ENCODE measurements at places on chromosomes 16 and 17.
A peak's percentile ranks its signal among the peaks of the same experiment; 100 is the strongest.

- DNase-seq, result no peak
Observed at GRCh38 chr17:1203111-1203966, 23.6 kb upstream of the ABR start.

DNA sequence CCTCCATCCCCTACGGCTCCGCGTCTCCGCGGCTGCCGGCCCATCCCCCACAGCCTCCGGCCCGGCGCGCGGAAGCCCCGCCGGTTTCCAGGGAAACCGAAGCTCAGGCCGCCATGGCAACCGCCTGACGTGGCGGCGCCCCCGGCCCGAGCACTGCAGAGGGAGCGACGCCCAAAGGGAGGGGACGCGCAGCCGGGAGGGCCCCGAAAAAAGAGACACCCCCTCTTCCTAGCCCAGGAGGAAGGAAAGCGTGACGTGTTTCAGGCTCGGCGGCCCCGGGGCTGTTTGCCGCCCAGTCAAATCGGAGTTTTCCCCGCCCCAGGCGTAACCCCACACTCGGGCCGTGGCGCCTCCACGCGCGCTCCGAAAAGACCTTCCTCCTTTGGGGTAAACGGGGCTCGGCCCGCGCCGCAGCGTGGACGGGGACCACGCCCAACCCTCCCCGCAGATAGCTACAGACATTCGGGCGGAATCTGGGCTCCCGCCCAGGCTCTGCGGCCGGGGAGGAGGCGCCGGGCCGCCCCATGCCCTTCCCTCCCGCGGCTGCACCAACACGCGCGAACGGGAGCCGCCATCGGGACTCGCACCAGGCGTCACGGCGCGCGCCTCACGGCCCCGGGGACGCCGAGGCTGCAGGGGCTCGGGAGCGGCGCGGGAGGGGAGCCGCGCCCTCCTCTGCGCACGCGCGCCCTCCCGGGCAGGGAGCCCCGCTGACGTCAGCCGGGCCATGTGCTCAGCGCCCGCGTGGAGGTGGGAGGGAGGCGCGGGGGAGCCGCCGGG lies 7.5 kb downstream of the MNT start:
- peak; percentile 86 for DNase-seq

DNA sequence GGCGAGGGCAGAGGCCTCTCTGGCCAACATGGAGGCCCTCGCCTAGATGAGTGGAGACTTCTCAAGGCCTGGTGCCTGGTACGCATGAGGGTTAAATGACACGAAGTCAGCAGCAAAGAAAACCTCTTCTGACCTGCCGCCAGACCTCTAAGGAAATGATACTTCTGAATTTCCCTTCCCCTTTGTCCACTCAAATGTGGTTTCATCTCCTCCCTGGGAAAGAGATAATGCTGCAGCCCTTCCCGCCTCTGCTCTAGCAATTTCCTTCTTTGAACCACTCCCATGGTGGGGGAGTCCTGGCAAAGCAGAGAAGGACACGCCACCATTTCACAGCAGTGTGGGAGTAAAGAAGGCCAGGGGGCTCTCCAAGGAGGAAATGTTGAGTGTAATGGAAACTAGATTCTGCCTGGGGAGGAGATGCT lies 65.7 kb upstream of the BCAR1 start:
- DNase-seq, result no peak

DNA sequence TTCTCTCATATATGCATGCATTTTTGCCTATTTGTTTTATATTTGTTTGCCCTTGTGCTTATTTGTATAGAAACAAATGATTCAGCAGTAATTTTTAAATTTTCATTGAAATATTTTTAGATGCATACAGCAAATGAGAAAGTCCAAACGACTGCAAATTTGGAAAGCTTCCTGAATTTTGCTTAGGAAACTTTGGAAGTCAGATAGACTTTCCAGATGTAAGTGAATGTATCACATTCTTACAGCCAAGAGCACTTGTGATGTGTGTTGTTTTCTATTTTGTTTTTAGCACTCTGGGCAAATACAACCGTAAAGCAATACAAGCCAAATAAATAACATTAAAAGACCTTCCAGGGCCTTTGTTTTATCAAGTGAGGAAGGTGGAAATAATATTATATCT lies 680.8 kb upstream of the CDH8 start:
- DNase-seq, result no peak

DNA sequence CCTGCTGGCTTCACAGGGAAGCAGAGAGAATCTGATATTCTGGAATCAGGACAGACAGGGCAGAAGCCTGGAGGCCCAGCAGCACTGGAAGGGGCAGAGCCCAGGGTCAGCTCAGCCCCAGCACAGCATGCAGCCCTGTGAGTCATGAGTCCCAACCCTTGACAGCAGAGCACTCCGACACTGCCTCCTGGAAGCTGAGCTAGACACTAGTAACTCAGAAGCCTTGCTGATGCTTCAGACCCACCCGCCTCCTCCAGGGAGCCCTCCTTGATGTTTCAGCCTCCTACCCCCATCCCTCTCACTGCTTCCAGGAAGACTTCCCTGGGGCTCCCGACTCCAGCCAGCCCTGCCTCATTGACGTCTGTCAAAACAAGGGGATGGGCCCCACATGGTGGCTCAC lies 6.9 kb downstream of the CAMKK1 start:
- DNase-seq, result no peak

- no peak for DNase-seq
Observed at GRCh38 chr17:33515974-33516373, 222.9 kb upstream of the ASIC2 start.
